ENCODE measurements at places on chromosomes 11 and 22.

- DNase-seq, result no peak
Measured at GRCh38 chr22:49106096-49106841, 721.4 kb downstream of the BRD1 start.

- no peak for DNase-seq
Measured at GRCh38 chr11:78763664-78764063, 189.0 kb upstream of the NARS2 start.

DNA sequence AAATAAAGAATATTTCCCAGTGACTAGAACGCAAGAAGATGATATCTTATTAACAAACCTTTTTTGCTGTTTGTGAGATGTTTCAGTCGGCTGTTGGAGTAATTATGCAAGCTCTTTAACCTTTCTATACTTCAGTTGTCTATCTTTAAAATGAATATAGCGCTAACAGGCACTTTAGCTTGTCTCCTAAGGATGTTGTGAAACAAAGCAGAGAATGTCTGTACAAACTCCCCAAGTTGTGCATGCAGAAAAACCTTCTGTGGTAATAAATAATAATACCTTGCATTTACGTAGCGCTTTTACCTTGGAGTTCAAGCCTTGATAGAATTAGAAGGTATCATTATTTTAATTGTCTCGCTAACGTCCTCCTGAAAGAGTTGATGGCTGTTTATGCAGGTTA is 1.9 kb upstream of the KDM2A start:
- no peak for DNase-seq

GRCh38 chr11:69230856-69231425 is 63.0 kb upstream of the MYEOV start:
- no peak for DNase-seq

DNA sequence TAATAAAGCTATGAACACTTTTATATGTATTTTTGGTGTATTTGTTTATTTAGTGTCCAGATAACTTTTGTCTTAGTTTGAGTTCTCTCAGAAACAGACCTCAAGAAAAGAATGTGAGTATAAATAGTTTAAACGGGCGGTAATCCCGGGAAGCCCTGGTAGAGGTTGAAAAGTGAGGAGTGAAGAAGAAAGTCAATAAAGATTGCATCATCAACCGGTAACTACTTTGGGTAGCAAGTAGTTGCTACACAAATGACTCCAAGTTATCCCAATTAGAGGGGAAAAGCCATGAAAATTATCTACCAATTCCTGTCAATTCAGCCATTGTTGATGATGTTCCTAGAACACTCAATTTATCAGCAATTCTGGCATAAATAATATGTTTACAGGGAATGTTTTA is 870.3 kb upstream of the RAG2 start:
- no peak for DNase-seq

GRCh38 chr22:45632791-45633515 is 38.7 kb upstream of the ATXN10 start:
- DNase-seq, result no peak

DNA sequence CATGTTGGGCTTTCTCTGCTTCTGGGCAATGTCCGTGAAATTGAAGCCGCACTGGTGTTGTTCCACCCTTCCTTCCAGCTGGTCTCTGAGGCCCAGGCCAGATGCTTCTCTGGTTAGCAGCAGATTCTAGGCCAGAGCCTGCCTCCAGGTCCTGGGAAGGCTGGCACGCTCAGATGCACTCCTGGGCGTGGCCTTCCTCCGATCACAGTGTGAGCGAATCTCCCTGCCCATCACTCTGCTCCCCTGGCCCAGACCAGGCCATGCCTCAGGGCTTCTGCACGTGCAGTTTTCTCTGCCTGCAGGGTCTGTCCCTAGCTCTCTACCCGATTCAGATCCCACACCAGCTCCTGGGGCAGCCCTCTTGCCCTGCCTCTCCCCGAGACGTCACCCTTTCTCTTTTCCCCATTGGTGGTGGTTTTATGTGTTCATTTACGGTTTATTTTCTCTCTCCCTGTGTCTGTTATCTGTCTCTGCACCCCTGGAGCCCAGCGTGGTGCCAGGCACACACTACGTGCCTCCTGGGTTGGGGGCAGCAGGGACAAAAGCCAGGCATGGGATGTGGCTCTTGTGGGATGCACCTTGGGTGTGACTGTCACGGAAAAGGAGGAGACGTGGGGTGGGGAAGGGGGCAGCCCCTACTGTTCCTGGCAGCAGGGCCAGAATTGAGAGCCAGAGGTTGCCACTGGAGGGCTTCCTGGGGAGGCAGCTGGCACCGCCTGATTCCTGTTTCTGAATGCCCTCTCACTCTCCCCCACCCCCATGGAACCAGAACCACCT is 66.0 kb downstream of the KCNQ1 start:
- no peak for DNase-seq

DNA sequence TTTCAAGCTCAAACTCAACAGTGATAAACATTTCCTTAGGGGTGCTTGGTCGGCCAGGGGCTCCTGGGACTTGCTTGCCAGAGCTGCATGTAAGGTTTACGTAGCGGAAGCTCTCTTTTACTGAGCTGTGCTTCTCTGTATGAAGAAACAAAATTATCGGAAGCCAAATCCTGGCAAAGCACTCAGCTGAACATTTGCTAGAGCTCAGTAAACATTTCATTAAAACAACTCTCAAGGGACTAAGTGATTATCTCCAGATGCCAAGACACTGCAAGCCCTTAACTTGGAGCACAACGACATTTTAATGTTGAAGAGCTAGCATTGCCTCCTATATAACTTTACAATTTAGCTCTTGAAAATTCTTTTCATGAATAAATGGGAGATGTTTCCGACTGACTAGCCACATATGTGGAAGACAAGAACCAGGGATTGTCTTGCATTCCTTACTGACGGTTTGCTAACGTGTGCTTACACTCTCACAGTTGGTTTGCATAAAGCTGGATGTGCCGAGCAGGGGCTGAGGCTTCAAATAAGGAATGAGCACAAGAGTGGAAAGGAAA is 43.4 kb downstream of the SCUBE2 start:
- DNase-seq, result no peak

- DNase-seq, result no peak
Measured at GRCh38 chr22:44220727-44221680, 40.3 kb downstream of the PARVG start.

DNA sequence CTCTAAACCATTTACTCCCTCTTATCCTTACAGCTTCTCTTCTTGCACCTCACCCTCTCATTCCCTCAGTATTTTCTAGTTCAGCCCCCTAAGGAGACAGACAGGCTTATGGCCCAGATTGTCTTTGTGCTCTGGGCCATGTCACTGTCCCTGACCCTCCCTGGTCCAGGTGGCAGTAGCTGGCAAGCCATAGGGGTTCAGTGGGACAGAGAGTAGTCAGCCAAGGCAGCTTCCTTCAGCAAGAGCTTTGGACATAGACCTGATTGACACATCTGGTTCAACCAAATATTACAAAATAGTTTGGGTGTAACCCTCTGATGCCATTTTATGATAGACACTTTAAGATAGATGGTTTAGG is 53.9 kb downstream of the NCAM1 start:
- DNase-seq, result no peak

- DNase-seq, result no peak
Measured at GRCh38 chr11:65778431-65778900, 2.3 kb downstream of the AP5B1 start.

GRCh38 chr11:103709371-103709770 is 327.1 kb upstream of the DDI1 start:
- no peak for DNase-seq

DNA sequence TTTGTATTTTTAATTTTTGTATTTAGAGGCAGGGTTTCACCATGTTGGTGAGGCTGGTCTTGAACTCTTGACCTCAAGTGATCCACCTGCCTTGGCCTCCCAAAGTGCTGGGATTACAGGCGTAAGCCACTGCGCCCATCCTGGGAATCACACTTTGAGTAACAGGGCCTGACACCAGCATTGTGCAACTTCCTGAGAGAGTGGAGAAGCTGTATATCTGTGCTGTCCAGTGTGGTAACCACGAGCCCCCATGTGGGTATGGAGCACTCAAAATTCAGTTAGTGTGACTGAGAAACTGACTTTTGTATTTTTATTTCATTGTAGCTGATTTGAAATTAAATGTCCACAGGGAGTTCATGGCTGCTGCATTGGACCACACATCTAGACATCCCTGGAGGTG is 36.2 kb downstream of the MPPED1 start:
- no peak for DNase-seq

- no peak for DNase-seq
Measured at GRCh38 chr22:31212783-31213629, 908 bp downstream of the LIMK2 start.

- no peak for DNase-seq
Measured at GRCh38 chr11:8732324-8732670, 49.7 kb downstream of the RPL27A start.

DNA sequence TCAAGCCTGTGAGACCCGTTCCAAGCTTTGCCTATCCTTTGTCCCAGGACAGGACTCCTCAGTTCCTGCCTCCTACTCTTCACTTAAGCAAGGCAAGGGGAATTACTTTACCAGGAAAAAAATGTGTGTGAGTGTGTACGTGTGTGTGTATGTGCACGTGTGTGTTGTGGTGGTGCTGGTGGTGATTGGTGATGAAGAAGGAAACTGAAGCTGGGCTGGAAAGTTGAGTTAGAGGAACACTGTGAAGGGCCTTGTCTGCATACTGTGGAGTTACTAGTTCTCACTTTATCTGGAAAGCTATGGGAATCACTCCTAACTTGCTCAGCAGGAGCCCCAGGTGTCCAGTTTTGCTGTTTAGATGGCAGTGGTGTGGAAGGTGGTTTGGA is 378 bp downstream of the OR51D1 start:
- DNase-seq, result no peak

GRCh38 chr11:76642341-76642740 is 28.2 kb downstream of the LRRC32 start:
- no peak for DNase-seq

DNA sequence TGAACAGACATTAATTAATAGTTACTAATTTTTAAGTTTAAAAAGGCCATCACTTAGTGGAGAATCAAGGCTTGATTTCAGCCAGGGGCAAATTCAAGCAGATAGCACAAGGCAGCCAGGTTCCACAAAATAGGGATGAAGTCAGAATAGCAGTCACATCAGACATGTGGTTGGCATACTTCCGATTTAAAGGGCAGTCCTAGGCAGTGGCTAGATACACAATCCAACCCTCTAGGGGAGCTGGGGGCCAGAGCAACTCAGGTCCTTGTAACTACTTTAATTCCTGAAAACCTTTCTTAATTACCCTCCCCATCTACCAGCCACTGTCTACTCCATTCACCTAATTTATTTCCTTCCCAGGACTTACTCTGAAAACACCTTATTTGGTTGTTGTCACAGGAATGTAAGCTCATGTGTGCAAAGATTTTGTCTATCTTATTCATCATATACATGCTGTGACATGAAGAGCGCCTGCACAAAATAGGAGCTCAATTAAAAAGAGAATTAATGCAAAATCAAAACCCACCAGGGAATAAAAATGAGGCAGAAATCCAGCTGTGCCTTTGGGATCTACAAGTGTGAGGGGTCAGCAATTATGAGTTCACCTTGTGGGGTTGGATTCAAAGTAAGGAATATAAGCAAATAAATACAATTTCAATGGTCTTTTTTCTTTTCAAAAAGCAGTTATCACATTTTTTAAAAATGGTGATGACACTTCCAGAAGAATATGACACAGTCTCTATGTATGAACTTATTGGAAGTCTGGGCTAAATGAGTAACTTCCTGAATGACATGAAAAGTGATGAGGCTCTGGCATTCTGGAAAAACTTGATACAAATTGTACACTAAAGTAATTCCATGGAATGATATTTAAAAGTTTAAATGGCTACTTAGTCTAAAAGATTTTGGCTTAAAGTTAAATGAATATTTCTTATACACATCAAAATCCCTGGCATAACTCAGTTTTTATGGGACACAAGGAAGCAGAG is 53.8 kb downstream of the COPB1 start:
- no peak for DNase-seq

DNA sequence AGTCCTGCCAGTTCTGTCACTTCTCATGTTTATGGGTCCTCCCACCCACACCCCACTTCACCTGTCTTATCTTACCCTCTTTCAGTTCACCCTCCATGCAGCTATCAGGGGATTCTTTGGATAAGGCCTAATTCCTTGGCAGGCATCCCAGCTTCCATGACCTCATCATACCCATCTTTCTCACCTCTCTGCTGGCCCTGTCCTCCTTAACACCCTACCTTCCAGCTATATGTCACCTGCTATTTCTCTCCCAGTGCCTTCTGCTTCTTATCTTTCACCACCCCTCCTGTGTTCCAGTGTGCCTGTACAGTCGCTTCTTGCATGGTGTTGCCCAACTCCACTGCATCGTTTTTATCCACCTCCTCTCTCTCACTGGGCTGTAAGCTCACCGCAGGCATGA is 28.3 kb downstream of the SNU13 start:
- DNase-seq, result no peak

DNA sequence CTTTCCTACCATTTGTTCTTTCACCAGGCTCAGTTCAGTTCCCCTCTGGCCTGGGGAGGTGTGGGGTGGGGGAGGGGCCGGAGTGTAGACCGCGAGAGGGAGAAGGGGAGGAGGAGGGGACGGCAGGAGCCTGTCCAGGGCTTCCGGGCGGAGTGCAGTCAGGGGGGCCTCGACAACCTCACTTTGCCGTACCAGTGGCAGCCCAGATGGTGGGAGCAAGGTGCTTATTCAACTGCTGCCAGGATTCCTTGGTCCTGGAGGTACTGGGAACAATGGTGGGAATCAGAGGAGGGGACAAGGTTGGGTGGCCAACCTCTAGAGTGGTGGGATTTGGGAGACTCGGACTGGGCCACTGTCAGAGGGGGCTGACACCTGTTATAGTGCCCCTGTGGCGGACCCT is 1.2 kb downstream of the BACE1 start:
- no peak for DNase-seq

DNA sequence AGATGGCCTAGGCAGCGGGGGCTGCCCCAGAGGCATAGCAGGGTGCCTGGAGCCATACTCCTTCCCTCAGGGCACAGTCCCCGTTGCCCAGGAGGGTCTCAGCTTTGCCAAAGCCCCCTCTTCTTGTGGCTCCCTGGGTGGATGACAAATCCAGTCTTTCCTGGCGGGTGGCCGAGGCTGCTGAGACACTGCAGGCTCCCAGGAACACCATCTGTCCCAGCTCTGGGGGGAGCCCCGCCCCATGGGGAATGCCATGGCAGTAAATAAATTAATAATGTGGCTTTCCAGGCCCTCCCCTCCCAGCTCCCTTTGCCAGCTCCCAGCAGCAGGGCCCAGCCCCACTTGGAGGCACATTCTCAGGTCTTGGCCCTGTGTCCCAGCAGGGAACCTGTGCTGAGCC is 45.0 kb downstream of the PDE2A start:
- DNase-seq, result no peak

DNA sequence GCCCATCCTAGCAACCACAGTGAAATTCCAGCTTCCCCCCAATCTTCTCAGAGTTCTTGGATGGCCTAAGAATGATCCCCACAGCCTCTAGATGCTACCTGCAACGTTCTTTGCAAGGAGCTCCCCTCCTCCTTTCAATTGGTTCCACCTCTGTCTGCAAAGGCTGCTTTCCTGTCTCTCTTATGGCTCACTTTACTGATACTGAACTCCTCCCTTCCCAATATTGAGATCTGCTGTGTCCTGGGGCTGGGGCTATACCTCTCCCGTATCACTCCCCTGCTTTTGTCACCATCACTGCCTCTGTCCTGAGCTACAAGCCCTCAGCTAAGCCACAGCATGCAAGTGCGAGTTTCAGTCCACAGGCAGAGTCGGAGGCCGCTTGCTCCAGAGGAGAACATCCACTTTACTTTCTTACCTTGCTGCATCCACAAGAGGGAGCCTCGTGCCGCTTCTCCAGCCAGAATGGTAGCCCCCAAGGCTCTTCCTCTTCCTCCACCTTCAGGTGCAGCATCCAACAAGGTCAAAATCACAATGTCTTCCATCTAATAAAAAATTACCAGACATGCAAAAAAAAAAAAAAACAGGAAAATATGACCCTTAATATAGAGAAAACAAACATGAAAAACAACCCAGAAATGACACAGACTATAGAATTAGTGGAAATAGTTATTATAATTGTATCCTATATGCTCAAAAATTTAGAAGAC is 48.6 kb upstream of the TMEM45B start:
- DNase-seq, result no peak

Data from immature natural killer cell (primary cell).